ENCODE measurements at places on chromosomes 13 and 19.

- DNase-seq, result no peak
These were observed 37.3 kb downstream of the PEPD start for GRCh38 chr19:33484226-33484774.

DNA sequence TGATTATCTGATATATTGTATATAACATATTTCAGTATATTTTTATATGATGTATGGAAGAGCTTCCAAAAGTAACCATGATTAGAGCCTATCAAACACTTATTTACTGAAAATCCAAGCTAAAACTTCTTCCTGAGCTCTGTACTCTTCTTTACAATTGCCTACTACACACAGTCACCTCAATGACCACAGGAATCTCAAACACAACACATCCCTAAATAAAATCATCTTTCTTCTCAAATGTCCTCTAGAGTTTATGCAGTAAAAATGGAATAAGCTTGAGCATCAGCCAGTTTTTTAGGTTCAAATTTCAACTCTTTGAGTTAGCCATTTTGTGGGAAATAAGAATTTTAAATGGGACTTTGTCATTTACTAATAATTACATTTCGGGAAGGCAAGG, 102.6 kb upstream of the FNDC3A start:
- DNase-seq, result no peak

GRCh38 chr13:73828811-73829210, 305.4 kb downstream of the KLF12 start:
- DNase-seq, result no peak

GRCh38 chr13:76414320-76414719, 471.9 kb downstream of the KCTD12 start:
- no peak for DNase-seq

GRCh38 chr13:62057286-62057685, 641.6 kb upstream of the PCDH20 start:
- peak; percentile 66 for DNase-seq

- no peak for DNase-seq
These were observed 560.9 kb upstream of the PCDH9 start for GRCh38 chr13:67791047-67791446.

- DNase-seq, result no peak
These were observed 90.2 kb downstream of the DHRS12 start for GRCh38 chr13:51713807-51714206.

DNA sequence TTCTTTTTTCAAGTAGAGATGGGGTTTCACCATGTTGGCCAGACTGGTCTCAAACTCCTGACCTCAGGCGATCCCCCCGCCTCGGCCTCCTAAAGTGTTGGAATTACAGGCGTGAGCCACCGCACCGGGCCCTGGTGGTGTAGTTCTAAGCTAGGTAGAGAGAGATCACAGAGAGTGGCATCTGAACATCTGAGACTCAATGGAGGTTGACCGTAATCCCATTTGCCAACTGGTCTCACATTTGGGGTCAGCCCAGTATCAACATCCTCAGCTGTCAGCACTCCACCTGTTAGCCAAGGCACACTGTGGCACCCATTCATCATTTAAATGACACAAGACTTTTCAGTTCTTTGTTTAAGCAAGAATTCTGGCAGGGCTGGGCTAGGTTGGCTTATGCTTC, 8.1 kb downstream of the SELENOW start:
- DNase-seq, result no peak

GRCh38 chr13:21884299-21884909, 213.5 kb downstream of the FGF9 start:
- no peak for DNase-seq

DNA sequence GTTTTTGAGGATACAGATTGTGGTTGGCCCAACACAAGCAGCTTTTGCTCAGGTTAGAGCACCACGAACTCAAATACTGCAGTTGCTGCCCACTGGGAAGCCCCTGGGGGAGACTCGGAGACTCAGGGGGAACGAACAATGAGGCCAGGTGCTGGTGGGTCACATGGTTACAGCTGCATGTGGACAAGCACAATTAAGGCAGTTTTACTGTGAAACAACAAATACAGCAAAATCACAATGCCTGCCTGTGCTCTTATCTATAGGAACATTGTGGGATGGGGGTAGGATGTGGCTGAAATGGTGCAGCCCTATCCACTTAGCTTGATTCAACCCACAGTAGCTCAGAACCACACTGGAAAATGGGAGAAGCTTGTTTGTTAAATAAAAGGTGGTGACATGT, 119.7 kb upstream of the SPATA13 start:
- no peak for DNase-seq

DNA sequence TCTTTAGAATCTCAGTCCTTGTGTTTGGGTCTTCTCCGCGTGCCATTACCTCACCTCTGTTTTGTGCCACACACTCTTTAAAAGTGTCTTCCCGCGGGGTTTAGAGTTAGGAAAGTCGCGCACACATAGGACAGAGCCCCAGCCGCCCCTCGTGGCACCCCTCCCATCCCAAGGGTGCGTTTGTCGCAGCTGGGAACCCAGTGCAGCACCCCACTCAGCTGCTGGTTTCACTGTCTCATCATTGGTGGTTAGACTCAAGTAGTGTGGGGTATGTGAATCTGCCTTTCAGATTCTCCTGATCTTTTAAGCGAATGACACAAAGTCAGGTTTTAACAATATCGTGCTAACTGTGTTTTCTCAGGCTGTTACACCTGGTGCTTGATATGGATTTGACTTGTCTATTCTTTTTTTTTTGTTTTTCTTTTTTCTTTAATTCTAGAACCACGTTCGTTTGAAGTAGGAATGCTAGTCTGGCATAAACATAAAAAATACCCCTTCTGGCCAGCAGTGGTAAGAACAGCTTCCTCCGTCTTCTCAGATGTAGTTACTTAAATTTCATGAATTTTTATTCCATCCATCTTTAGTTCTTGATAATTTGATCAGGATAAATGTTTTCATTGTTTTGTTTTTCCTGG, 19.5 kb upstream of the NDUFS7 start:
- DNase-seq, result no peak

- peak; percentile 54 for DNase-seq
These were observed 2.0 kb downstream of the PALM start for GRCh38 chr19:710767-711166.

DNA sequence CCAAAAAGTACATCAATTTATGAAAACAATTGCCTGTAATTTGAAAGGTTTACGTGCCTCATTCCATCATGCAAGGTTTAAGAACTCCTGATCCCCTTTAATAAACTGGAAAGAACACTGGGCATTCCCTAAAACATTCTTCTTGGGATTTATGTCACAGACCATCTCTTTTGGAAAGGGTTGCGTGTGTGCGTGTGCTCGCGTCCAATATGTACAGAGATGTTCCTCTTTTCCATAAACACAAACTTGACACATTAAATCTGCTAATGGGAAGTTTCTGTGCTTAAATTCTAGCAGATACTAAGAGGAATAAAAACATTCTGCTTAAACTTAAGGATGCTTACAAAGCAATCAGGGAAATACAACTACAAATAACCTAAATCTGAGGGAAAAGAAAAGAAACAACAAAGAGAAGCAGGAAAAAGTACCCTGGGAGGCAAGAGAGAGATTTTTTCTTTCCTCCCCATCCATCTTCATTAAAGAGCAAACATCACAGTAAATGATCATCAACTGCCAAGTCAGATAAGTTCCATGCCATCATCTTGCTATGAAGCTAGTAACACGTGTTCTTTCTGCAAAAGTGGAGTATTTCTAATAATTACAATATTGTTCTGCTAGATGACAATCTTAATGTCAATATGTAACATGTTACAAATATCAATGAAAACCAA, 83.7 kb downstream of the STK24 start:
- DNase-seq, result no peak
